Stimulated activated CD8-positive, alpha-beta memory T cell treated with anti-CD3 and anti-CD28 coated beads, Interleukin-2, amount 100 ng/mL, for 48 hours (primary cell): ENCODE measurements at places on chromosomes 6 and 20.

- no peak for DNase-seq
Observed at GRCh38 chr20:18188434-18188833, 50.8 kb downstream of the KAT14 start.

- DNase-seq, result peak; percentile 33
Observed at GRCh38 chr20:46552460-46553420, 2.3 kb upstream of the OCSTAMP start.

DNA sequence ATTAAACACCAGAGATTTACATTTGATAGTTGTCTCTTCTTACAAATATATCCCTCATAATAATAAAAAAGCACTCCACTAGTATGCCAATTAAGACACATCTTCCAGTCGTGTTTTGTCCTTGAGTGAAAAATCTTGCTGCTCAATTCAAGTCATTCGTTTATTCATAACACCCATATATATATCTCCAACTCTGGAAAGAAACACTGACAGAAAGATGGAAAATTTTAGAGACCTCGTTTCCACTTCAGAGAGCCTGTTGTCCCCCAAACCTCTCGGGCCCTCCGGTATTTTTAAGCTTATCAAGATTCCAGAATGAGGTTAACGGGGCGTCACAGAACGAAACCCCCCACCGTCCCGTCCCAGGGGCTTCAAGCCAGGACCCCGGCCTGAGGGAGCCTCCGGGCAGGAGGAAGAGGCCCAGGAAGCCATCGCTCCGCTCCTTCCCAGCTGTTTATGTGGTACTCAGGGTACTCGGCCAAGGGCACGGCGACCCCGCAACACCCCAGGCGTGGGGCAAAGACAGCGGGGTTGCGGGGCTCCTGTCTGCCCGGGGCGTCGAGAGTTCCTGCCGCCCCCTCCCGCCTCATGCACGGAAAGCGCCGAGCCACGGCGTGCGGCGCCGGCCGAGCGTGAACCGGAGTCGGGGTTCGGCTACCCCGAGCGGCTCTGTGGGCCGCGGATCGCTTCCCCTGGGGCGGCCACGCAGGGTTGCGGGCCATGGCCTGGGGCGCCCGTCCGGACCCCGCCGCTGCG, 623 bp upstream of the SNX9 start:
- no peak for DNase-seq

GRCh38 chr6:142872376-142872775, 72.6 kb downstream of the HIVEP2 start:
- DNase-seq, result no peak

DNA sequence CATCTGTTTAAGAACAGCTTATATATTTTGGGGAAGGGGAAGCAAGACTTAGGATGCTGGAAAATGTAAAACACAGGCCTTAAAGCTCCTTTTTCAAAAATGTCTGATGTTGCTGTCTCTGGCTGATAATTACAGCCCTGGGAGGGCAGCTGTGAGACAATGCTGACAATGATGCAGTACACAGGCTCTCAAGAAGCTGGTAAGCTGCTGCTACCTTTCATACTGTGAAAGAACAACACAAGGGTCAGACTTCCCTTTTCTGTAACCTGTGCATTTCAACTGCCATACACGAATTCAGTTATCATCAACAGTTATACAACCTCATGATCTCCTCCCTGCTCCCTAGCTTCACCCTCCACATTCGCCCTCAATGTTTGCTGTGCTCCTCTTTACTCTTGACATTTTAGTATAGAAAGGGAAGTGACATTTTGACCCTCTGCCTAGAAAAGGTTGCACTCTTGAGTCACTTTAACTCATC, 25.2 kb downstream of the MAP7 start:
- no peak for DNase-seq

DNA sequence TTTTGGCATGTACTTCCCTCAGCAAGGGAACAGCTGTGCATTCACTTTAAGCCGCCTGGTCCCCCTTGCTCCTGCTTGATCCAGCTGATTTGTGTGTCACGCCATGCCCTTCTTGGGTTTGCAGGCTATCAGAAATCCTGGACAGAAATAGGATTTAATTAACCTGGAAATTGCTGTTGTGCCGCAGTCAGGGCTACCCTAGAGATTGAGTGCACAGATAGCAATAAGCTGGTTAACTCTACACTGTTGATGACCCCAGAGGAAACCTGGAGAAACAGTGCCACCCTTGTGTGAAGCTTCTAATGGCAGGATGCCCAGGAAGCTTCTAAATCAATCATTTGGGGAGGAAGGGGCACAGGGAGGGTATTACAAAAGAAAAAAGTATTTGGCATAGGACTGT, 199.0 kb downstream of the JARID2 start:
- no peak for DNase-seq

- no peak for DNase-seq
Observed at GRCh38 chr6:43575105-43575771, 600 bp downstream of the XPO5 start.

DNA sequence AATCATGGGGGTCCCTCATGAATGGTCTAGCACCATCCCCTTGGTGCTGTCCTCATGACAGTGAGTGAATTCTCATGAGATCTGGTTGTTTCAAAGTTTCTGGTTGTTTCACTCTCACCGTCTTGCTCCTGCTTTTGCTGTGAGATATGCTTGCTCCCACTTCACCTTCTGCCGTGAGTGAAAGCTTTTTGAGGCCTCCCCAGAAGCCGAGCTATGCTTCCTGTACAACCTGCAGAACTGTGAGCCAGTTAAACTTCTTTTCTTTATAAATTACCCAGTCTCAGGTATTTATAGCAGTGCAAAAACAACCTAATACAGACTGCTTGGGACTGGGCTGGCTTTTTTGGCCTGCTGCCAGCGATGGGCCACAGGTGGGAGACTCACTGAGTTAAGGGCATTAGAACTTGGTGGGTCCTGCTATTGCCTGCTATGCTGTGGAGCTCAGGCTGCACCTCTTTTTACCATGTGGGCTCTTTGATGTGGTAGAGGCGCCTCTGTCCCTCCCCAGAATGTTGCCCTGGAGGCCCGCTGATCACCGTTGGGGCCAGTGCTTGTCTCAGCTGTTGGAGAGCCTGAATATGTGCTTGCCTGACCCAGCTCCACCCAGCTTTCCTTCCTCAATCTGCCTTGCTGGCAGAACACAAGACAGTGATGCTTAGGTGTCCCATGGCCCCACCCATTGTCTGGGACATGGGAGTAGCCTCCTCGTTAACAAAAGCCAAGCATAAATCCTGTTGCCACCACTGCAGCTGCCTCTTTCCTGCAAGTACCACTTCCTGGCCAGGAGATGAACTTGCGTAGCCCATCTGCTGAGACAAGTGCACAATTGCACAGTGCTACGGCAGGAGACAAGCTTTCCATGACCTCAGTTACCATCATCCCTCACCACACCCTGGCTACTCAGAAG, 47.1 kb downstream of the IGF2R start:
- DNase-seq, result no peak

DNA sequence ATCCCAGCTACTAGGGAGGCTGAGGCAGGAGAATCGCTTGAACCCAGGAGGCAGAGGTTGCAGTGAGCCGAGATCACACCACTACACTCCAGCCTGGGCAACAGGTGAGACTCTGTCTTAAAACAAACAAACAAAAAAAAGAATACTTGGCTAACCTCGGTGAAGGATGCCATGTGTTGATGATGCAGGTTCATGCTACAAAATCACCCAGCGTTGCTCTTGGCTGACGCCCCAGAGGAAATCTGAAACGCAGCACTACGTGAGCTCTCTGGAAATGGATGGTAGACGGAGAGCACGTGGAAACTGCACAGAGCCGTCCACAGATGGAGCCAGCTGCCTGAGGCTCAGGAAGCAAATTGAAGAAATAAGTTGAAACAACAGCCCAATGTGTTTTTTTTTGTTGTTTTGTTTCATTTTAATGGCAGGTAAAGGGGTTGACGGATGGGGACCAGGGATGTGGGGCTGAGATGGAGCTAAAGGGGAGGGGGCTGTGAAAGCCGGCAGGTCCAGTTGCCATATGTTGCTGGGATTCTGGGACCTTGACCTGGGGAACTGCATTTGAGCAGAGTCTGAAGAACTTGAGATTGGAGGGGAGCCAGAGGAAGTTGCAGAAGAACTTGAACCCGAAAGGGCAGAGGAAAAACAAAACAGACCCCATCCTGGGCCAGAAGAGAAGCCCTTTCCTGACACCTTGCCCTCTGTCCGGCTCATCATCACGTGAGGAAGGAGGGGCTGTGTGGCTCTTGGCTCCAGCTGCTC, 12.8 kb upstream of the MANBAL start:
- no peak for DNase-seq

- no peak for DNase-seq
Observed at GRCh38 chr6:97909380-97909779, 626.4 kb upstream of the MMS22L start.

- no peak for DNase-seq
Observed at GRCh38 chr6:97411610-97412009, 128.6 kb upstream of the MMS22L start.

GRCh38 chr6:17967668-17968518, 19.5 kb downstream of the KIF13A start:
- no peak for DNase-seq

- no peak for DNase-seq
Observed at GRCh38 chr20:22560817-22561216, 23.6 kb downstream of the FOXA2 start.

DNA sequence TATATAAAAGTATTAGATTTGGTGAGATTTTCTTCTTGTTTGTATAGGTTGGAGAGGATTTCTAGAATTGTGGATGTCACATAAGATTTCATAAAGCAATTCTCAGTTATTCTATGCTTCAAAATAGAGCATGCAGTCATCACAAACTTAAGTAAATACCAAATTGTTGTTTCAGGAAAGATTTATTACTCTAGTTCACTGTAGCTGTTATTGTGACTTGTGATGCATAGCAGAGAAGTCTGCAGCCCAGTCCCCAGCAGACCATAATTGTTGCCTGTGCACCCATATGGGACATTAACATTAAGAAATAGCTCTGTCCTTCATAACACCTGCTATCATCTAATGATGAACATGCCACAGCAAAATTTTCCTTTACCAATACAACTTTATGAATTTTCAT, 228.0 kb upstream of the FAM83B start:
- no peak for DNase-seq

DNA sequence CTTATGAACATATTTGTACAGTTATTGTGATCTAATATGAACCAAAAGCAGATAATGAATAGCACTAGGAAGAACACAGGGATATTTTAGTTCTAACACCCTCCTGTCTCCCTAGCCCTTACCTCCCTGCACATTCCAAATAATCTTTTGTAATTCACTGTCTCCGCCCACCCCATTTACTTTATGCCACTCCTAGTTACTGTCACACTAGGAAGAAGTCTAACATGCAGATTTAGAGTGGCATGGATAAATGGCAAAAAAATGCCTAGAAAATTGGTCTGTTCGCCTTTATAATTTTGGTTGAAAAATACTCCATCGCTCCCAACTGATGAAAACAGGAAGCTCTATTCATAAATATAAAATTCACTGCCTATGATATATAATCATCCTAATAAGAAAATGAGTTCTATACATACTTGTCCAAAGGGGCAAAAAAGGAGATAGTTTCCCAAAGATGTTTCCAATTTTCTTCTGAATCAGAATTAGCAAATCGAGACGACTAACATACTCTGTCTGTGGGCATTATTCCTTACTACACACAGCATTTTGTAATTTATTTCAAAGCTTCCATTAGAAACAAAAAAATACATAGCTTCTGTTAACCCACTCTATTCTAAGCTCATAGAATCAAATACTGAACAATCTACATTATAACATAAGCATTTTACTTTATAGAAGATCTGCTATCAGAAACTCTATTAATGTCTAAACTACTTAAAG, 1.3 kb upstream of the RUNX2 start:
- DNase-seq, result no peak
